ENCODE measurements at places on chromosomes 1 and 21.

- no peak for DNase-seq
Measured at GRCh38 chr1:115230281-115230680, 107.8 kb downstream of the NGF start.

DNA sequence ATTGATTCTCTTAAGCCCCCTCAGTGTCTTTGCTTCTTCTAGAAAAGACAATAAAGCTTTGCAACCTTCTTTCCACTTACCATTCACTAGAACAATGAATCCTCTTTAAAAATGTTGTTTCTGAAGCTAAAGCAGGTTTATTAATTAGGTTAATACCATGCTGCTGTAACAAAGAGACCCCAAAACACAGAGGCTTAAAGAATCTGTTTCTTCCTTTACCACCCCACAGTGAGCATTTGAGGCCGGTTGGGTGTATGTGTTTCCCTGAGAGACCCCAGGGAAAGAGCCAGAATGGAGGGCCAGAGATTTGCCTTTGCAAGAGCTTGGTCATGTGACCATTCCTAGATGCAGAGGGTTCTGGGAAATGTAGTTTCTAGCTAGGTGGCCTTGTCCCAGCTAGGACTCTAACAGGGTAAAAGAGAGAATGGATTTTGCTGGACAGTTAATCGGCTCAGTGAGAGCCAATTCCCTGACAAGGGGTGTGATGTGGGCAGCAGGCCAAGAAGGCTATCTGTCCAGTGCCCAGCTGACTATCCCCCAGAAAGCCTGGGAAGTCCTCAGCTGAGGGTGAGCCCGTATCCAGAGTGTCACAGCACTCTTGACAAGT lies 191.8 kb upstream of the TMEM51 start:
- no peak for DNase-seq

- no peak for DNase-seq
Measured at GRCh38 chr1:13892198-13892597, 192.2 kb downstream of the PRDM2 start.

- peak; percentile 44 for DNase-seq
Measured at GRCh38 chr1:223531742-223532341, 133.7 kb downstream of the CAPN8 start.

DNA sequence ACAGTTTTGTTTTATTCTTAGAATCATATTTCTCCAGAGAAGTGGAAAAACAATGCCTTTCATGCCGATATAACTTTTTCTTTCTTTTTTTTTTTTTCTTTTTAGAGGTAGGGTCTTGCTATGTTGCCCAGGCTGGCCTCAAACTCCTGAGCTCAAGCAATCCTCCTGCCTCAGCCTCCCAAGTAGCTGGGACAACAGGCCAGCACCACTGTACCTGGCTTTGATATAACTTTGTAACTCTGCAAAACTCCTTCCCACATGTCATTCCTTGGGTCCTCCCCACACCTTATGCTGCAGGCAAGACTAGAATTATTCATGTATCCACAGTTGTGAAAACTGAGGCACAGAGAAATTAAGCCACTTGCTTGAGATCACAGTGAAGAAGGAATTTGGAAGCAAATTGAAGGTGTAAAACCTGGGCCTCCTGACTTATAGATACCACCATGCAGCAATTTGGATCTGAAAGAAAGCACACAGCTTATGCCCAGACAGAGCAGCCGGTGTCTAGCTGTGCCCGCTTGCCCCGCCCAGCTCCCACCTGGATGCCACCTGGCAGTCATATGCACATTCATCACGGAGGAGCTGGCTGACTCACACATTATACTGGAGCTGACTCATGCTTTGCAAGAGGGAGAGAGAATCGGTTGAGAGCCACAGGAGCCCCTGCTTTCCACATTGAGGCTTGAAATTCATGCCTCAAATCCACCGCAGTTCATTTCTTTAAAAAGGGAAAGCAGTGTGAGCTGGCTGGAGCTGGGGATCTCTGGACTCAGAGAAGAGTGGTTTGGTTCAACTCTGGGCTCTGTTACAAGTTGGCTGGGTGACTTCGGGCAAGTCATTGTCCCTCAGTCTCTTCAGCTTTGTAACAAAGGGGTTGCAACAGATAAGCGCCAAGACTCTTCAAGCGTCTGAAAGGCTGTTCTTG lies 8.3 kb upstream of the SLC2A1 start:
- peak; percentile 71 for DNase-seq

GRCh38 chr1:60765204-60765603 lies 317.2 kb upstream of the NFIA start:
- peak; percentile 55 for DNase-seq

GRCh38 chr1:224635356-224635755 lies 19.2 kb downstream of the CNIH3 start:
- peak; percentile 69 for DNase-seq

DNA sequence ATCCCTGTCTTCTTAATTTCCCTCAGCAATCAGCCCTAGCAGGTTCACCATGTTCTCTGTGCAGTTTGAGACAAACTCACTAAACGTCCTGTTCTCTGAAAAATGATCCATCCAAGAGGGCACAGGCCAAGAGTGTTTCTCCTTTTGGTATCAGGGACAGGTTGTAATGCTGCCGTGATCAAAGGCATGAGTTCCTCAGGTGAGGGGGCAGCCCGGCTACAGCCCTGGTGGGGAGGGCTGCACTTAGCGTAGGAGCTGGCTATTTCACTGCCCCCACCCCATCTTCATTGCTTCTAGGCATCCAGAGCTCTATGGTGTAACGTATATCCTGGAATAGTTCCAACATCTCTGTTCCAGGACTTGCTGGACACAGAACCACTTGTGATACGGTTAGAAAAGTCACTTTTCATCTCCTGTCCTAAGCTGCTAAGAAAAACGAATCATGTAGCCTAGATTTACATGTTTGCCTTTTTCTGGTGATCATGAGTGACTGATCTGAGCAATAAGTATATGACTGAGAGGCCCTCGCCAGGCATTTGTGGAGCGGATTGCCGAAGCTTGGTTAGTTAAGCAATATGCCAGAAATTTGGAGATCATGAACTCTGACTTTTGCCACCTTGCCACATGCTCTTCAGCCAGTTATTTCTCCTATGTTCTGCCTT lies 41.1 kb upstream of the SRP9 start:
- DNase-seq = peak; percentile 28

DNA sequence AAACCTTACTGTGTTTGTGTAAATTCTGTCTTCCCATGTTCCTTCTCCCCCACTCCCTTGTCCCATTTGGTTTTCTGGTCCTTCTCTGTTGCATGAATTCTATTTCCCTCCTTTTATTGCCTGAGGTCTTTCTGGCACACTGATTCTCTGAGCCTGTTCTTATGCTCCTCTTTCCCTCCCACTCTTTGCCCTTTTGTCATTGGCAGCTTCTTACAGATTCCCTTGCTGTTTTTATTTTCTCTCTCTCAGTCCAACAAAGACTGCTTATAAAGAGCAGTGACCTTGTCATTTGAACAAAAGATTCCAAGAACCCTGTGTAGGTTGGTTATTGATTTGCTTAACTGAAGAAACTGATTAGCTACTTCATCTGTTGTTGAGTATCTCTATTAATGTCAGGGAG lies 49.7 kb downstream of the GPR52 start:
- no peak for DNase-seq

GRCh38 chr1:168362991-168363390 lies 82.3 kb downstream of the TBX19 start:
- no peak for DNase-seq

DNA sequence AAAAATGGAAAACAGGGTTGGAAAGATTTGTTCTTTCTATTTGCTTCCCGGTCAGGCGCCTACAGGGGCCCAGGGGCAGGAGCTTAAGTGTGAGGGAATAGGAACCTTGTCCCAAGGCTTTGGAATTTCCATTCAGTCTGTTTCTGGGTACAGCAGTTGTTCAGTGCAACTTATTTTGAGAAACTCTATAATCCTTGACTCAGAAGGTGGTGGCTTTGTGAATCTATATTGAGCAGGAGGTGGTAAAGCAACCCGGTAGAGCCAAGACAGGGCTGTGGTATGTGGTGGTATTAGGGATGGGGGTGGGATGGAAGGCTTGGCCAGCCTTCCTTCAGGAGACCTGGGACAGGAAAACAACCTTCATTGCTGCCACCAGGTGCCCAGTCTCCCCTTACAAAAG lies 20.0 kb downstream of the GJA5 start:
- no peak for DNase-seq

GRCh38 chr1:226533220-226533619 lies 15.3 kb upstream of the STUM start:
- no peak for DNase-seq

DNA sequence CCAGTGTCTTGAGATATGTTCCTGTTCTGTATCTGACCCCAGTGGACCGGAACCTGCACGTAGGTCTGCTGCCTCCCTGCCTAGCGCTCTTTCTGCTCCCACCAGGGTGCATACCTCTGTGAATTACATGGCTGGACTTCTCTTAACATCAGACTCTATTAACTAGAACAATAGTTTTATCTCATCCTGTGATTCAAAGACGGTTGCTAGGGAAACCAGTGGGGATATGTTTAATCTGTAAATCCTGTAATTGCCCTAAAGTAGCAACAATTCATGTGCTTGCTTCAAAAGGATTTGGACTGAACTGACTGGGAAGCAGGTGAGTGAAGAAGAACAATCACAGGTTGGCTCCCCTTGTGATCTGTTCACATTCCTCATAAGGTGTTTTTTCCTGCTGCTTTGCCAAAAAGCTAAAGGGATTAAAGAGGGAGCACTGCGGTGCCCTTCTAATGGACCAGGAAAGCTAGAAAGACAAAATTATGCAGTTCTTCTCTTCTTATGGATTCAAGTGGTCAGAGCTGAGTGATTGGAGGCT lies 52.7 kb upstream of the DIRAS3 start:
- DNase-seq = peak; percentile 67

DNA sequence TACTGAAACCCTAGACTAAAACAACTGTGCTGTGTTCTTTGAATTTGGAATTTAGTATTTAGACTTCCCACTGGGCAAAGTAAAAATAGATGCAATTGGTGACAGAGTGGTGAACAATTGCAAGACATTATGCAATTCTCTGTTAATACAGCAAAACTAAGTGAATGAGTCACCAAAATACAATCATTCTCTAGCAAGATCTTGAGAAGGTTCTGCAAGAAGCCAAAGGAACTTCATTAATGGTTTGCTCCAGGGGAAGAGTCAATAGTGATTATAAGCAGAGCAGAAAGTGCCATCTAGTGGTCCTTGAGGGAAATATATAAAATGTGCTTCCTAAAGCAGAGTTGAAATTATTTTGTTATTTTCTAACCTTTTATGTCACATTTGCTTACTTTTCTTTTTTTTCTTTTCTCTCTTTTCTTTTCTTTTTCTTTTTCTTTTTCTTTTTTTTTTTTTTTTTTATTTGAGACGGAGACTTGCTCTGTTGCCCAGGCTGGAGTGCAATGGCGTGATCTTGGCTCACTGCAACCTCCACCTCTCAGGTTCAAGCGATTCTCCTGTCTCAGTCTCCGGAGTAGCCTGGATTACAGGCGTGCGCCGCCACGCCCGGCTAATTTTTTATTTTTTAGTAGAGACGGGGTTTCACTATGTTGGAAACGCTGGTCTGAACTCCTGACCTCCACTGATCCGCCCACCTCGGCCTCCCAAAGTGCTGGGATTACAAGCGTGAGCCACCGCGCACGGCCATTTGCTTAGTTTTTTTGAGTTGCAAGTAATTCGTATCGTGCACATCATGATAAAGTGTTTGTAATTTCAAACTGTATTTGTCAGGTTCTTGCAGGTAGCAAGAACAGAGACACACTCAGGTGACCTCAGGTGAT lies 99.2 kb downstream of the CTH start:
- DNase-seq = peak; percentile 91

DNA sequence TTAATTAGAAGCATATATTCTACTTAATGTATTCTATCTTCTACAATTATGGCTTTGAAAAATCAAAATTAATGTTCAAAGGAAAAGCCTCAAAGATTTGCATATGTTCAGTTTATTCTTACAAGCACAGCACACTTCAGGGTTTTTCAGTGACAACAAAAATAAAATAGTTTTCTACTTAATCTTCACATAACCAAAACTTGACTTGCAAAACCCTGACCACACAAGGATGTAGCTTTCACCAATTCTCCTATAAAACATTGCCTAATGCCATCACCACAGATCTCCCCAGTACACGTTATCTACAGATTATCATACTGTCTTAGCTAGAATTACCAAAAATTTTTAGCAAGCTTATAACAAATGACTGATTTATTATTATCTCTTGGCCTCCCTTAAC lies 23.3 kb downstream of the LPAR3 start:
- DNase-seq = peak; percentile 48

DNA sequence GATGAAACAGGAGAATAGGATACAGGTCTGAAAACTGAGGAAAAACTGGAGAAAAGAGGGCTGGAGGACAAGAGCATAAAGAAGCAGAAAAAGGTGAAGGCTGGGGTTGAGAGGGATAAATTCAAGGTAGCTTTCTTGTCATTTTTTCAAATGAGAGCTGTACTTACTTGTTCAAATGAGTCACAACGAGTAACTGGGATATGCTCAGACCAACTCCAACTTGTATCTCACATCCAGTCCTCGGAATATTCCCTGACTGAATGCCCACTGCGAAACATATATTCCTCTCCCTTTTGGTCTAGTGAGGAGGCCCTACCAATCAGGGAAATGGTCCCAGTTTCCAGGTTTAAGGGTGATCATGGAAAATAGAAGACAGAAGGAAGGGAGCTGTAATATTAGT lies 343.4 kb downstream of the HHIPL2 start:
- DNase-seq = no peak

GRCh38 chr21:45872902-45873301 lies 108.7 kb upstream of the COL6A1 start:
- DNase-seq = no peak

DNA sequence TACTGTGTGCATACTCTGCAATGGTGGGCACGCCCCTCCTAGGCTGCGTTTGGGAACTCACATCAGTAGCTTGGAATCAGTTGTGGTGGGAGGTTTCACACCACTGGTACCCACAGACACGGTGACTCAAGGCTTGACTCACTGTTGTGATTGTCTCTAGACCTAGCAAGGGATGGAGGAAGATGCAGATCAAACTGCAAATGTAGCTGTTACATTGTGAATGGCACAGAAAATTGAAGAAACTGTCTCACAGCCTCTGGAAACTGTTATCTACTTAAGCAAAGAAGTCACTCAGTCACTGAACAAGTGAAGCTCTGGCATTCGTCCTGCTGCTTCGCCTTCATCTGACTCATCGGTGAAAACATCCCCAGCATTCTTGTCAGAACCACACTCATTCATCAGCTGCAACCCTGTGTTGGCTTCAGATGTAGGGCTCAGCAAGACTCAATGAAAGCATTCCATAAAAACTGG lies 59.5 kb downstream of the POFUT2 start:
- peak; percentile 94 for DNase-seq

- peak; percentile 85 for DNase-seq
Measured at GRCh38 chr1:101137144-101138126, 99.4 kb upstream of the S1PR1 start.

DNA sequence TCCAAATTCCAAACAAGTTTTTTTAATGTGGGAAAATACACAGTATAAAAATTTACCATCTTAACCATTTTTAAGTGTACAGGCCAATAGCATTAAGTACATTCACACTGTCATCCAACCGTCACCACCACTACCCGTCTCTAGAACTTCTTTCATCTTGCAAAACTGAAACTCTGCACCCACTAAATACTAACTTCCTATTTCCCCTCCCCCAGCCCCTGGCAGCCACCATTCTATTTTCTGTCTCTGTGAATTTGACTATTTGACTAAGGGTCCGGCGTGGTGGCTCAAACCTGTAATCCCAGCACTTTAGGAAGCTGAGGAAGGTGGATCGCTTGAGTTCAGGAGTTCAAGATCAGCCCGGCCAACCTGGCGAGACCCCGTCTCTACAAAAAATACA lies 36.1 kb downstream of the CLSTN1 start:
- no peak for DNase-seq

Measured in fibroblast of pulmonary artery (primary cell).